ENCODE measurements at places on chromosomes 6 and 20.

- no peak for DNase-seq
Observed at GRCh38 chr6:22003287-22003686, 293.5 kb downstream of the PRL start.

- no peak for DNase-seq
Observed at GRCh38 chr6:162222521-162222920, 505.0 kb downstream of the PRKN start.

DNA sequence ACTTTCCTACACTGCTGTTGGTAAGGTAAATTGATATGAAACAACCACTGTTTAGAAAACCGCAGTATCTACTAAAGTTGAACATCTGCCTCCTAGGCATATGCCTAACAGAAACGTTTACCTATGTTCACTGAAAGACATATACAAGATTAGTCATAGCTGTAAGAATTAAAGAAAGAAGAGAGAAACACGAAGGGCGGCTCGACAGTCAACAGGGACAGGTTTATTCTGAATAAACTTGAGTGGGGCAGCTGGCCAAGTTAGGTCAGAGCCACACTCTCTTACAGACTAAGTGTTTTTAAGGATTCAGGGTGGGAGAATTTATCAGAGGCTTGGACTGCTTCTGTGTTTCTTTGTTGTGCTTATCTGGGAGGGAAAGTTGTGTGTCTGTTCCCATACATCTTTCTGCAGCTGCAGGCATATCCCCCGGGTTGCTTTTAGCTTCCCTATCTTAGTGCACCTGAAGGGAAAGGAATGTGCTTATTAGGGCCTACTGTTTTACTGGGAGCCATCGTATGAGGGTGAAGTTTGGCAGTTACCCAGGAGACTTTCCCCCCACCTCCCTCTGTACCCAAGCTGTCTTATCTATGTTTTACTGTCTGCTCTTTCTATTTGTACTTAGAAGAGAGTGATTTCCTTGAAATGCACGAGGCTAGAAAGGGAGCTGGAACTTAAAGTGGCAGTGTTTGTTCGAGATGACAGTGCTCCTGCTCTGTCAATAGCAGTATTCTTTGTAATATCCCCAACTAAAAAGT, 20.4 kb downstream of the PROCR start:
- DNase-seq: no peak

DNA sequence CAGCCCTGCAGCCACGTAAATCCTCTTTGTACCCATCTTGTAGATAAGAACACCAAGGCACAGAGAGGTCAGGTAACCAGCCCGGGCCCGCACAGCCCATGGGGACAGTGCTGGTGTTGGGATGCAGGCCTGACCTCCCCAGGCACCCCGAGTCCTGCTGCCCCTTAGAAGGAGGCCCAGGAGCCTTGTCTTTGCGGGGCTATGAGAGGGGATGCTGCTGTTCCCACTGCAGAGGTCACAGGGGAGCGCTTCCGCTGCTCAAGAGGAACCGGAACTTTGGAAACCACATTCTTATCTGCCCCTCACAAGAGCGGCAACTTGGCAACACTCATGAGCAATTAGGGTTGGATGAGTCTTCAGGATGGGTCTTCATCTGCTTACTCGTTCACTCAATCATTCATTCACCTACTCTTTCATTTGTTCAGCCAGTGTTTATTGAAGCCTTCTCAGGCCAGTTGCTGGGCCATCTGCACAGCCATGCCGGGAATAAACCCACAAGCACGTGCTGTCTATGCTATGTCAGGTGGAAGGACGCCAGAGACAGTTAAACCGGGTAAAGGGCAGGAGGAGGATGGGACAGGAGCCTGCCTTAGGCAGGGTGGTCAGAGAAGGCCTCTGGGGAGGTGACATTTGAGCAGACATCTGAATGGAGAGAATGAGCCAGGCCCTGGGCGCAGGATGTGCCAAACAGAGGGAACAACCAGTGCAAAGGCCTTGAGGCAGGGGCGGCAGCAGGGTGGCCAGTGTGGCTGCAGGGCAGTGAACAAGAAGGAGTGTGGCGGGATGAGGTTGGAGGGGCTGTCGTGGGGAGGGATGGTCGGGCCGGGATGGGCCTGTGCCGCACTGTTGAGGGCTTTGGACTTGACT, 60.8 kb downstream of the RBM38 start:
- DNase-seq: peak; percentile 42

- peak; percentile 61 for DNase-seq
Observed at GRCh38 chr6:149834513-149835481, 29.4 kb downstream of the LRP11 start.

GRCh38 chr6:13998356-13998755, 73.6 kb downstream of the RNF182 start:
- no peak for DNase-seq

DNA sequence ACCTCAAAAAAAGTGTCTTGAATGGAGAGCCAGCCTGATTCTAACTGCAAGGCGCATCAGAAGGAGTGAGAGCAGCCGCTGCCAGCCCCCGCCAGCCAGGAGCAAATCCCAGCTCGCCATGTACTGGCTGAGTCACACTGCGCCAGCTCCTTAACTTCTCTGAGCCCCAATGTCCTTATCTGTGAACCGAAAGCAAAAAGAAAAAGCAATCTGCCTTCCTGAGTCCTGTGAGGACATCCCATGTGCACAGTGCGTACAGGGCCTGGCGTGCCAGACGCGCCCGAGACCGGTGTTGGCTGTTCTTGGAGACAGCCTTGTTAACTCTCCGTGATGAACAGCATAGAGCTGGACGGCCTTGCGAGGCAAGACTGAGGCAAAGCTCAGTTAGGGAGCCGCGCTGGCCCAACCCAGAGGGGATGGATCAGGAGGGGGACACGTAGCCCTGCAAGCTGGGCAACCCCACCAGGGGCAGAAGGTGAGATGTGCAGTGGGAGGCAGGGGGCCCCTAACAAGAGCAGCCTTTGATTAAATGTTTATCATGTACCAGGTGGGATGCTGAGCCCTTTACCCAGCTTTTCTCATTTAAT, 122.7 kb downstream of the AGPAT4 start:
- DNase-seq: no peak

- no peak for DNase-seq
Observed at GRCh38 chr6:15642276-15642675, 20.6 kb downstream of the DTNBP1 start.

GRCh38 chr6:159461998-159462397, 231.0 kb downstream of the SOD2 start:
- no peak for DNase-seq

- no peak for DNase-seq
Observed at GRCh38 chr6:129730477-129731165, 20.6 kb upstream of the ARHGAP18 start.

GRCh38 chr6:89731924-89732567, 87.5 kb downstream of the MDN1 start:
- no peak for DNase-seq

DNA sequence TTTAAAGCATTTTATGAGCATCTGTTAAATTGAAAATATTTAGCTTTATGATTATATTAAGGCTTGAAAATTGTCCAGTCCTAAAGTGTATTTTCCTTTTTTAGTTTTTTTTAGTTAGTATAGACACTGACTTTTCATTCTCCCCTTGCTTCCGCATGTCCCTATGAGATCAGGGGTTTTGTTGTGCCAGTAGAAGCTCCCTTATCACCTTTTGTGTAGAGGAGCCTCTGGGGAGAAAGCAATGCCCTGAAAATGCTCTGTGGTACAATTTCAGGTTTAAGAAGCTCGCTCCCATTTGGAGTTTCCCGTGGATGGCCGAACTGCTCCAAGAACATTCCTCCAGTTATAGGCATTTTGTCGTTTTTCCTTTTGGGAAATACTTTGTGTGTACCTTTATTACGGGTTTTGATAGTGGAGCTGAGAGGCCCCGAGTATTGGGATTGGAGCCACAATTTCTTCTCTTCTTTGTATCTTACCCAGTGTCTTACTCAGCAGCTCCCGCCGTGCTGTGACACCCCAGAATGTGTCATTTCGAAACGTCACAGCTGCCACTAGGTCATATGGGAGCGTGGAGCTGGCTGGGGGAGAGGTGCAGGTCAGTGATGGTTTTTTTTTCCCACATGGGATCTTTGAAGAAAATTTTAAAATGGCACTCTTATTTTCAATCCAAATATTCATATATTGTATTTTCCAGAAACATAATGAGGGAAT, 49.9 kb downstream of the RPRD1B start:
- DNase-seq: no peak

DNA sequence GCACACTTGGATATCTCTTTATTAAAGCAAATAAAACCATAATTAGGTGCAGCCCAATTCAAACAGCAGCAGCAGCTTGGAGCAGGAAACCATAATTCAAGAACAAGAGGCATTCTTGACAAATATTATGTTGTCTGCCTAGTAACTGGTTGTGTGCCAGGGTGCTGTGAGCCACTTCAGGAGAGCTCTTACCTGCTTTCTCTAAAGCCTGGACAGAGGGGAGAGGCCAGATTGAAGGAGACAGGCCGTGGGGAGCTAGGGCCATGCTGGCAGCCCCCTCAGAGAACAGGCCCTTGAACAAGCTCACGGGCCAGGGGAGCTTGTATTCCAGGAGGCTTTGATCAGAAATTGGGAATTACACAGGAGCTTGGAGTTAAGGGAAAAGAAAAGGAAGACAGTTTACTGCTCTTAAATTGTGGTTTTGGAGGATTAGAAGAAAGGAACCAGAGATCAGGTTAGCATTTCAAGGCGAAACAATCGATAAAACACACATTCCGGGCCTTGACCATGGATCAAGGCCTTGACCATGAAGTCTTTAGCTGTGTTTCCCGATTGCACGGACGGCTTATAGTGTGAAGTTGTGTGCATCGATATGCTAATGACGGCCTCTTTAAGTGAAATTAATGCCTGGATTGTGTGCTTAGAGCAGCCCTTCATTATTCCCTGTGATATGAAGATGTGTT, 69.8 kb upstream of the NKX2-2 start:
- DNase-seq: no peak

DNA sequence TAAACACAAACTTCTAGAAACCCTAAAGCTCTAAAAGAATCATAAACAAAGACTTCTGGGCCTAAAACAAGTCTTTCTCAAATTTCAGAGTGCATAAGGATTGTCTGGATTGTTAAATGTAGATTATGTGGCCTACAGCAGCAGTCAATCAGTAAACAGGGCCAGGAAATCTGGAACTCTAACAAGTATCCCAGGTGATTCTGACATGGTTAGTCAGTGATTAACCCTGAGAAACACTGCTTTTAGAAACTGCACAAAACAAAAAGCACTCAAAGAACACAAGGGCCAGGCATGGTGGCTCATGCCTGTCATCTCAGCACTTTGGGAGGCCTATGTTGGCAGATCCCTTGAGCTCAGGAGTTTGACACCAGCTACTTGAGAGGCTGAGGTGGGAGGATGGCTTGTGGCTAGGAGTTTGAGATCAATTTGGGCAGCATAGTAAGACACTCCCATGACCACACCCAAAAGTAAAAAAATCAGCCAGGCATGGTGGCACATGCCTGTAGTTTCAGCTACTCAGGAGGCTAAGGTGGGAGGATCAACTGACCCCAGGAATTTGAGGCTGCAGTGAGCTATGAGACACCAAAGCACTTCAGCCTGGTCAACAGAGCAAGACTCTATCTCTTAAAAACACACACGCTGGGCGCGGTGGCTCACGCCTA, 5.9 kb downstream of the MED20 start:
- no peak for DNase-seq

Measured in activated T-cell treated with anti-CD3 and anti-CD28 coated beads, Interleukin-2, amount 50 U/mL, for 24 hours (primary cell).